ENCODE measurements at places on chromosomes 3 and 15.

- DNase-seq = no peak
Measured at GRCh38 chr3:152113413-152113812, 155.3 kb upstream of the MBNL1 start.

DNA sequence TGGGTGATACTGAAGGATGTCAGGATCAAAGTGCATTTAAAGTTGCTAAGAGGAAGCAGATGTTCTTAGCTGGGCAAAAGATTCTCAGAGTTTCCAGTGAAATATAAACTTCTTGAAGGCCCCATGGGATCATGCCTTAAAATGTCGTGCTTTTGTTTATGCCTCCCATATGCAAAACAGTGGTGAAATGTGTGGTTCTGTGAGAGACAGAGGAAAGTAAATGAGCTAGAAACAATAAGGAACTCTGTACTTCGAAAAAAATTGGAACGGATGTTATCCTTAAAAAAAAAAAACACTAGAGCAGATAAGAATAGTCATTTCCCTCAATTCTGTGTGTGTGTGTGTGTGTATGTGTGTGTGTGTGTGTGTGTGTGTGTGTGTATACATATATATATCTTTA lies 497.0 kb upstream of the TBL1XR1 start:
- DNase-seq = no peak

DNA sequence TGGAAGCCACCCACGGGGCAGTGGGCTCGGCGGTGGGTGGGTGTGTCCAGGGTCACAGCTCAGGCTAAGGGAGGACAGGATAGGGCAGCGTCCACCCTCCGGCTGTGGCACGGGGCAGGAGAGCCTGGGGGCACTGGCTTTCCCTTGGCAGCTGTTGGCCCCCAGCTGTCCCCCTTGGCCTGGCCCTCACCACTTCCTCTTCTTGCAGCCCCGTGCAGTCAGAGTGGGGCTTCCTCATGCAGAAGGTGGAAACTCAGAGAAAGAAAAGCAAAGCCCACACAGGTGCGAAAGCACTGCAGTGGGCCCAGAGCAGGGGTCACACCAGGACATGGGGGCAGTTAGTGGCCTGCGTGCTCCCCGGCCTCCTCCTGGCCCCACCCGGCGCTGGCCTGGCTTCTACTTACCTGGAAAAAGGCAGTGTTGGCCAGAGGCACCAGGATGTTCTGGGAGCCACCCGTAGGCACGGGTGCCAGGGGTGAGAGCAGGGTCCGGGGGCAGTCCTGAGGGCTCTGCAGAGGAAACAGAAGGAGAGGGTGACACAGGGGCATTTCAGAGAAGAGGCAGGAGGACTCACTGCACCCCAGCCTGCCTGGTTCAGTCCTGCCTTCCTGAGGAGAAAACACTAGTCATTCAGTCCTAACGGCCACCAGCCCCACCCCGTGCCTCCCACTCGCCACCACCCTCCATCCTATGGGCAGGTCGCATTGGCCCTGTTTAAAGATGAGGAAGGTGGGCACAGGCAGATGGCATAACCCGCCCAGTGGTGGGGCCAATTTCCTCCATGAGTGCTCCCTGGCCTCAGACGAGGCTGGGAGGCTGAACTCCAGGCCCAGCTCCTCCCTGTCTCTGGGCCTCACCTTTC lies 28.3 kb downstream of the PLXND1 start:
- no peak for DNase-seq

- DNase-seq = no peak
Measured at GRCh38 chr15:73737535-73737934, 15.6 kb downstream of the INSYN1 start.

- no peak for DNase-seq
Measured at GRCh38 chr3:128663151-128663550, 12.5 kb upstream of the RPN1 start.

DNA sequence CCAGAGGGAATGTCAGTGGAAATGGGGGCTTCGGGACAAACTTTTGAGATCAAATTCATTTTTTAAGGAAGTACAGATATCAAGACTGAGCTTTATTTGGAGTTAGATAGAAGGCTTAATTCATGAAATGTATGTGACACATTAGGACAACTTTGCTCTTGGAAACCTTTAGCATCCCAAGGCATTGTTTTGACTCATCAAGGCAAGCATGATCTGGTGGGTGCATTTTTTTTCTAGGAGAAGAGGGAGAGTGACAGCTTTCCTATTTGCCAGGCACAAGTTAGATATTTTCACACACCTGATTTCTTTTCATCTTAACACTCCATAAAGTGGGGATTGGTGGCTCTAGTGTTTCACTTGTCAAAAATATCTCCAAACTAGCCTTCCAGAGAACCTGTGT lies 61.5 kb upstream of the RPL35A start:
- no peak for DNase-seq

DNA sequence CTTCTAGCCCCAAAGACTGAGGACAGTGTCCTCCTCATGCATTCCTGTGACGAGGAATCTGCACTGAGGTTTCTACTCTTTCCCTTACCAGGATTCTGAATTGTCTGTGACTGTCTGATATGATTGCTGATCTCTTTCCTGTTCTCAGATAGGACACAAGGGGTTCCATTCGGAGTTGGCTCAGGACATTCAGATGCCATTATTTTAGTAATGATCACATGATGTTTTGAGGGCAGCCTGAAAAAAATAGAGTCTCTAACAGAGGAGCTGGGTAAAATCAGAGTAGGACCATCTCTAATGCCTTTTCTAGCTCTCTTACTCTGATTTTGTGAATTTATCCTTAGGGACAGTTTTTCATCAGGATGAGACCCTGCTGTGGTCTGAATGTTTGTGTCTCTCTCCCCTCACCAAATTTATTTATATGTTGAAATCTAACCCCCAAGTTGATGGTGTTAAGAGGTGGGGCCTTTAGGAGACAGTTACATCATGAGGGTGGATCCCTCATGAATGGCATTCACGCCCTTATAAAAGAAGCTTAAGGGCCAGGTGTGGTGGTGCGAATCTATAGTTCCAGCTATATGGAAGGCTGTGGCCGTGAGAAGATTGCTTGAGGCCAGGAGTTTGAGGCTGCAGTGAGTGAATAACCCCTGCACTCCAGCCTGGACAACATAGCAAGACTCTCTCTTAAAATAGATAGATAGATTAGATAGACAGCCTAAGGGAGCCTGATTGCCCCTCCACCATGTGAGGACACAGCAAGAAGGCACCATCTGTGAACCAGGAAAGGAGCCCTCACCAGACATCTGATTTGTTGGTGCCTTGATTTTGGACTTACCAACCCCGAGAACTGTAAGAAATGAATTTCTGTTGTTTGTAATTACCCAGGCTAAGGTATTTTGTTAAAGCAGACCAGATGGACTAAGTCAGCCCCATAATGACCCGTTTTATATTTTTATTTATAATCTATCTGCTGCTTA lies 24.4 kb downstream of the FNDC3B start:
- no peak for DNase-seq

- no peak for DNase-seq
Measured at GRCh38 chr3:132435224-132435910, 18.1 kb downstream of the DNAJC13 start.

Data from HTR-8/SVneo (cell line).